ENCODE measurements at places on chromosomes 16 and 17.

- DNase-seq, result no peak
Measured at GRCh38 chr17:66671156-66671555, 163.8 kb upstream of the CACNG5 start.

DNA sequence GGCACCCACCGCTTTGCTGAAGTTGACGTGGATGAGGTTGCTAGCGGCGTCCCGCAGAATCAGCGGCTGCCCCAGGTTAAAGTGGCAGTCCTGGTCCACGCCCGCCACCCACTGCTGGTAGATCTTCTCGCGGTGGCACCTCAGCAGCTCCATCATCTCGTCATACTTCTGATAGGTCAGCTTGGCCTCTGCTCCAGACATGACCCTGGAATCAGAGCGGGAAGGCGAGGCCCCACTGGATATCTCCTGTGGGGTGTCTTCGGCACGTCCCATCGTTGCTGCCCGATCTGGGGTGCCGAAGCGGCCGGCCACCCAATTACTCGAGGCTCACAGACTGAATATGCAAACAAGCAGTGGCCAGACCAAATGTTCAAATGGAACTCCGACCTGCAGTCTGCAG lies 16.5 kb downstream of the DNAH17 start:
- peak; percentile 26 for DNase-seq

GRCh38 chr16:84547546-84548061 lies 43.1 kb upstream of the MEAK7 start:
- DNase-seq, result no peak

GRCh38 chr17:21388066-21388465 lies 11.9 kb downstream of the KCNJ12 start:
- DNase-seq, result peak; percentile 78

DNA sequence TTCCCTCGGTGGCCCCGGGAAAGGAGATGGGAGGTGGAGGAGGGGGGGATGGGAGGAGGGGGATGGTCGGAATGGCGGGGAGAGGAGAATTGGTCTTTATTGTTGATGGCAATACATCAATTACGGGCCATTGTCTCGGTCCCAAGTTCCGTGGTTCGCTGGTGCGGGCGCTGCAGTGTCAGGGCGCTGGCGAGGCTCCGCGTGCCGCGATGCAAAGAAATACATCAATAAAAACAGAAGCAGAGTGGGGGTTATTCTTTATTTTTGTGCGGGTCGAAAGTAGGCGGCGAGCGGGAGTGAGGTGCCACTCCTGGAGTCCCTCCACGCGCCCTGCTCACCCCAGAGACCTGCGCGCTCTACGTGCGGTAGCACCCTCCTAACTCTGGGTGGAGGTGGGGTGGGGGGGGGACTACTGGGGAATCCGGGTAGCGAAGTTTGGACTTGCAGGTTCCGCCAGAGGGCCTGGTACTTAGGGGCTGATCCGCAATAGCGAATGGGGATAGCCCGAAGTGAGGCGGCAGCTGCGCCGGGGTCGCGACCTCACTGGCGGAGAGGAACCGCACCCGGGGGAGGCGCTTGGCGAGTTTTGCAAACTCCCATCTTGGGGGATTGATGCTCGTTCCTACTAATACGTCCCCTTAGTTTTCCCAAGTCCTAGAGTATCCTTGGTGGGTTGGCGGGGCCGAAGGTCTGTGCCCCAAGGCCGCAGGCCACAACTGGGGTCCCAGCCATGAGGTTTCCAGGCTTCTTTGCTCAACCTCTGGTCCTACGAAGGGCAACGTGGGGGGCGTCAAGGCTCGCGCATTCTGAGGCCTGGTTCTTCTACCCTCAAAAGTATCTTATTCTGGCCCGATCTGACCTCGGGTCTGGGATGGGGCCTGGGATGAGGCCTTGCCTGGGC lies 3.5 kb upstream of the SALL1 start:
- DNase-seq, result peak; percentile 67

DNA sequence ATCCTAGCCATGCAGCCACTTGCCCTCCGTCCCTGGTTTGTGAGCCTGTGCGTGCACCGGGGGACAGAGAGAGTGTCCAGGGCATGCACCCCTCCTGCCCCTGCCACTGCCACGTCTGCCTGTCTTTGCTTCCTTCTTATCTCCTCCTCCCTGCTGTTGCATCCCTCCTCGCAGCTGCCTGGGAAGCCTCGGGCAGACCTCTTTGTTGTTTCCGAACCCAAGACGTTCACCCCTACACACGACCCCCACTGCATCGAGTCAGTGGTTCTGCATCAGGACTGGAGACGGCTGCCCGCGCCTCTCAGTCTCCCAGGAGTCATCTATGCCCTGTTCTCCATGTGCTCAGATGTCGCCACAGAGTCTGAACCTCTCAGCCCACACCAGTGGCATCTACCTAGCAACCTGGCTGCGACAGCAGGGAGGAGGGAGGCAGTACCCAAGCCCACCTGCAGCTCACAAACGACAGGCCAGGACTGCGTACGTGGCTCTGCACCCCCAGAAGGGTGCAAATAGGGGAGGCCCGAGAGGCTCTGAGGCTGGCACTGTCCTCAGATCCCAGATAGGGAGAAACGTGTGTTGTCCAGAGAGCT lies 5.2 kb downstream of the TIMP2 start:
- peak; percentile 35 for DNase-seq

- DNase-seq, result no peak
Measured at GRCh38 chr16:88602091-88602490, 31.9 kb downstream of the ZC3H18 start.

DNA sequence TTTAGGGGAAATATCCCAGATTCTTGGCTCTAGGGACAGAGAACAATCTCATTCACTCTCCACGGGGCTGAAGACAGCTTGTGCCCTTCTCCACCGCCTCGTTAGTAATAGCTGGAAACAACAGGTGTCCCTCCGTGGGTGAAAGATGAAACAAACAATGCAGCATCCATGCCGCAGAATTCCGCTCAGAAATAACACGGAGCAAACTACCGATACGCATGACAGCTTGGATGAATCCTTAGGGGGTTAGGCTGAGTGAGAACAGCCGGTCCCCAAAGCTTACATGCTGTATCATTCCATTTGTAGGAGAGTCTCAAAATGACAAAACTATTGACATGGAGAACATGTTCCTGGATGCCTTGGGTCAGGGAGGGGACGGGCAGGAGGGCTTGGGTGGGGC lies 29.4 kb upstream of the CACNG1 start:
- DNase-seq, result no peak

- no peak for DNase-seq
Measured at GRCh38 chr17:74658620-74659019, 35.1 kb upstream of the CD300E start.

GRCh38 chr17:19541445-19541844 lies 7.8 kb downstream of the SLC47A1 start:
- DNase-seq, result no peak

DNA sequence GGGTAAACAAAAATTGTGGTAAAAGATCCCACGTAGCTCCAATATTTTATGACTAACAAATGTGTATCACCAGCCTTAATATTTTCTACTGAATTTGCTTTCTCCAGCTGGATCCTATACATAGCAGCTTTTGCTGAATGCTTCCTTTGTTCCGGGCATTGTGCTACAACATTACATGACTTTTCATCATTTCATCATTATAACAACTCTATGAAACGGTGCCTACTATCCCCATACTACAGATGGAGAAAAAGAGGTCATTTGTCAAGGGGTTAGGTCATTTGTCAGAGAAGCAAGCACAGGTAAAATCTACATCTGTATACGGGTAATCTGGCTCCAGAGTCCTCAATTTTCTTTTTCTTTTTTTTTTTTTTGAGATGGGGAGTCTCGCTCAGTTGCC lies 74.3 kb downstream of the KANSL1 start:
- no peak for DNase-seq

DNA sequence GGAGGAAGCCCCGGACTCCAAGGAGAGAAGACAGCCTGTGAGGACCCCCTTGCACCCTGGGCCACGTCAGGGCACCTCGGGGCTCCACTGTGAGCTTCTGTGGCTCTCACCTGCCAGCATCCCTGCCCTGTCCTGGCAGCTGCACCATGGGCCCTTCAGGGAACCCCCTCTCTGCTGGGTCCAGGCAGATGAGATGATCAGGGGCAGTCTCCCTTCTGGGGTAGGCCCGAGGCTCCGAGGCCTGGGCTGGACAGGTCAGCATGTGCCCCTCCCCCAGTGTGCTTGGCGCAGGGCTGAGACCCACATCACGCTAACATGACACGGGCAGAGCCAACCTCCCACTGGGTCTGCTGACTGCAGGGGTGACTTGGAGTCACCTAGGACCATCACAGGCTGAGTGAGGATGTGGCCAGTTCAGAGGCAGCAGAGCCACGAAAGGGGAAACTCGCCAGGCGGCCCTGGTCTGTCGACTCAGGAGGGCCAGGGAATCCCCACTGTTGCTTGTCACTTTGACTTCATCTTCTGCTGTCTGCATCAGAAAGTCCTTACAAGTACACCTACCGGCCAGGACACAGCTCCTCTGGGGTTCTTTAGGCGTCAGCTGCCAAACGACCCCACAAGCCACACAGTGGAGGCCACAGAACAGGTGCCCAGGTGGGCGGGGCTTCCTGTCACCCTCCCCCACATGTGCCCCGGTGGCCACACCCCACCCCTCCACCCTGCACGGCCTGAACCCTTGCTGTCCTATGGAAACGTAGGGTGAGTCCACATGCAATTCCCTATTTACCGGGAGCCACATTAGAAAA lies 2.2 kb downstream of the GALNS start:
- peak; percentile 58 for DNase-seq

- no peak for DNase-seq
Measured at GRCh38 chr16:77877712-77878347, 89.5 kb downstream of the VAT1L start.

DNA sequence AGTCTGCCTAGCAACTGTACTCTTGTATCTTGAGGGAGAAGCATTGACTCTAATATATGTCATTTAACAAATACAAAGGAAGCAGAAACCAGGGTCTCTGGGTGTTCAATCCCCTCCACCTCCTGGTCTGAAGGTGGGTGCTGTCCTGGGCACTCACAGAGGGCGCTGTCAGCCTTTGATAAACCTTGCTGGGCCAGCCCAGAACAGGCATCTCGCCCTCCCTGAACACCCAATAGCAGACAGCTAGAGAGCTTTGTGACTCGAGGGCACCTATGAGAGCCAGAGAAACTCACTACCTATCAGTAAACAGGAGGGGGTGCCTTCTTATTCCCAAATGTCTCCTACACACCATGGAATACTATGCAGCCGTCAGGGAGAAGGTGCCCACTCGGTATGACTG lies 6.4 kb upstream of the PIPOX start:
- DNase-seq, result no peak

DNA sequence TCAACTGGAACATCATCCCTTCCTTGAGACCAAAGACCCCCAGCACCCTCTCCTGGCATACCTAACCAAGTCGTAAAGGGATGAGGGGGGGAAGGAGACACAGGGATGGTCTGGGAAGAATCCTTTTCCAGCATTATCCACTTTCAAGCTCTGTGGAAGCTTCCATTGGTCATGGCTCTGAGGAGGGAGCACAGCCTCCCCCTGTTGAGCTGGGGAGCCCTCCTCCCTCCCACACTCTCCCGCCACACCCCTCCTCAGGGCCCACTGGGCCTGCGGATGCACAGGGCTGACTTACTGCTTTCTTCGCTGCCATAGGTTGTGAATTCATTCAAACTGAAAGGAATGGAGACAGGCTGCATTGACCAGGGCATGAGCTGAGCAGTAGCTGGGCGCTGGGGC lies 12.4 kb downstream of the CSF3 start:
- no peak for DNase-seq

DNA sequence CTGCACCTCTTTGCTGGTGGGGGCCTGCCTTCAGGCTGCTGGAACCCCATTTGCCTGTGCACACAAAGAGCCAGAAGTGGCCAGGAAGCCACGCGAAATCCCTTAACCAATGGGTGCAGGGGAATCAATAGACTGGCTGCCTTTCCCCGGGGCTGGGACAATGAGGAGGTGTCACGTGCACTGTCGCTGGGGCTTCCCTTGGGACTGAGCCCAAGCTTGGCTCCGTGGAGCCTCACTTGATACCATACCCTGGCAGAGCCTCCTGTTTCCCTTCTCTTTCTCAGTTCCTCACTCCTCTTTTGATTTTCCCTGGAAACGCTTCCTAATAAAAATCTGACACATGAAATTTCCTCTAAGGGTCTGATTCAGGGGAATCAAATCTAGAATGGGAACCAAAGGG lies 38.8 kb upstream of the C16orf82 start:
- DNase-seq, result no peak

DNA sequence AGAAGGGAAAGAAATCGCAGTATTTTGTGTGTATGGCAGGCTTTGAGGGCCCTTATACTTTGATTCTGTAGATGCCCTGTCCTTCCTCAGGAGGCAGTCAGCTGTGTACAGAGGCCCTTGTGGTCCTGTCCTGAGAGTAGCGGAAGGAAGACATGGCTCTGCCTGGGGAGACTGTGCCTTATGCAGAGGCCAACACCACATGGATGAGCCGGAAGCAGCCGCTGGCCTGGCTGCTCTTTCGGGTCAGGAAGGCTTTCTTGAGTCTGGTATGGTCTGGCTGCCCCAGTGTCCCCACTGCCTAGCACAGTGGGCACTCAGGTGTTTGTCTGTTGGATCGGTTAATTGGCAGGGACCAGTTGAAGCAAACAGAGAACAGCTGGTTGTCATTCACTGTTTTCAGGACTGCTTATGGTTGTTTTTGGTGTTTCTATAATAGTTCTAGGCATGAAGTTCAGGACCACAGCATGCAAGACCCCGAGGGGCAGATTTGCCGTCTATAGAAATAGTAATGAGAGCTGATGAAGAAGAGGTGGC lies 12.4 kb downstream of the USP10 start:
- no peak for DNase-seq

- DNase-seq, result no peak
Measured at GRCh38 chr17:47237841-47238240, 15.8 kb upstream of the ITGB3 start.

DNA sequence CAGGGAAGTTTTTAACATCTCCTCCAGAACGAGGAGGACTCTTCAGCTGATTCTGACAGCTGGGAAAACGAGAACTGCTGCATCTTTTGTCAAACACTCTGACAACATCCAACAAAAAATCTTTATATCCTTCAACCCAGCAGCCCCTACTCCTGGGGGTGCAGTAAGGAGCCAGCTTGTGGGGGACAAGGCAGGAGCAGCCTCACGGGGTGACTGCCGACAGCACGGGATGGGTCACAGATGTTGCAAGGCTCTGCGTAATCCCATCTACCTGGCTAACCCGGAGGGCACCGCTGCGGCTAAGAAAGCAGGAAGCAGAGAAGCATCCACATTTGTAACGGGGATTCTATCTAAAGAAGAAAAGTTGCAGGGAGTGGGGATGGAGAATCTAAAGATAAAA lies 28.6 kb downstream of the WDR45B start:
- no peak for DNase-seq

Data from right cardiac atrium (tissue), 5 donors.